ENCODE measurements at places on chromosomes 4 and X.
A peak's percentile ranks its signal among the peaks of the same experiment; 100 is the strongest.

GRCh38 chr4:4320528-4320927, 30.5 kb downstream of the ZBTB49 start:
- DNase-seq: no peak

- no peak for DNase-seq
These were observed 243.9 kb upstream of the GYPA start for GRCh38 chr4:144384408-144384807.

GRCh38 chrX:66163849-66164411, at the start of gene HEPH:
Gene HEPH (plus strand): TSS chrX:66164247. CDS start chrX:66170571, 6,324 bp downstream.
- no peak for DNase-seq

DNA sequence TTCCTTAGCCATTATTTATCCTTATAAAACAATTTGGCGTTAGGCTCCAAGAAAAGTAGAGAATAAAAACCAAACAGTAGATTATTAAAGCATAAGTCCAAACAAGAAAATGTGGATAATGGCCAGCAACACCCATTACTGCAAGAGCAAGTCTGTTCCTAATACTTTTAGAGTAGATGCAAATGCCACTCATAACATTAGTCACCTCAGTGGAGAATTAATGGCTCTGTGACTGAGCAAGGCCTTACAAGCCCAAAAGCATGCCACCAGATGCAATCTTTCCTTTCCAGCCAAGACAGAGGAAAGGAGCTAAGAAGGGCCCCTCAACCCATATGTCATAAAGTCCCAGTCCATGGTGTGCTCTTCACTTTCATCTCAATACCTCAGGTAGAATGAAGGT, 373.8 kb downstream of the OPHN1 start:
- no peak for DNase-seq

- DNase-seq: peak; percentile 1
These were observed 73.2 kb downstream of the ENOX2 start for GRCh38 chrX:130829526-130830515.

DNA sequence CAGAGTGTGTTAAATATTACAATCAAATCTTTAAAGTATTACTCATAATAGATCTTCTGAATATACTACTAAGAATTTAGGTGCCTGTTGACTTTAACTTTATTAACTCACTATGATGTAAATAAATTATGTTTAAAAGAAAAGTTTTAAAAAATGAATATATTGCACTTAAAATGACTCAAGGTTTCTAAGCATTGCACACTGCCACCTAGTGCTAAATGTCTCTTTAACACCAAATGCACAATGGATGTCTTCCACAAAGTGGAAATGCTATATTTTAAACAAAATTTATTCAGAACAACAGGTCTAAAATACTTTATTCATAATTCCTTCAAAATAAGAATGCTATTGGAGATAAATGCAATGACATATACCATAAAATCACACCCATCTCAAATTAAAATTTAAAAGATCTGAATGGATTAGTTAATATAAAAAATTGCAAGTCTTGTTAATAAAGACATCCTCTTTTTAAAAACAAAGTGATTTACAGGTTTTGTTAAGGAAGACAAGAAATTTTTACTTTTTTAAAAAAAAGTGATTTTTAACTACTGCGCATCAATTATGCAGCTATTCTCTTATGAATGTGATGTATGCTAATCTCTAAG, 5.5 kb downstream of the INPP4B start:
- peak; percentile 14 for DNase-seq

DNA sequence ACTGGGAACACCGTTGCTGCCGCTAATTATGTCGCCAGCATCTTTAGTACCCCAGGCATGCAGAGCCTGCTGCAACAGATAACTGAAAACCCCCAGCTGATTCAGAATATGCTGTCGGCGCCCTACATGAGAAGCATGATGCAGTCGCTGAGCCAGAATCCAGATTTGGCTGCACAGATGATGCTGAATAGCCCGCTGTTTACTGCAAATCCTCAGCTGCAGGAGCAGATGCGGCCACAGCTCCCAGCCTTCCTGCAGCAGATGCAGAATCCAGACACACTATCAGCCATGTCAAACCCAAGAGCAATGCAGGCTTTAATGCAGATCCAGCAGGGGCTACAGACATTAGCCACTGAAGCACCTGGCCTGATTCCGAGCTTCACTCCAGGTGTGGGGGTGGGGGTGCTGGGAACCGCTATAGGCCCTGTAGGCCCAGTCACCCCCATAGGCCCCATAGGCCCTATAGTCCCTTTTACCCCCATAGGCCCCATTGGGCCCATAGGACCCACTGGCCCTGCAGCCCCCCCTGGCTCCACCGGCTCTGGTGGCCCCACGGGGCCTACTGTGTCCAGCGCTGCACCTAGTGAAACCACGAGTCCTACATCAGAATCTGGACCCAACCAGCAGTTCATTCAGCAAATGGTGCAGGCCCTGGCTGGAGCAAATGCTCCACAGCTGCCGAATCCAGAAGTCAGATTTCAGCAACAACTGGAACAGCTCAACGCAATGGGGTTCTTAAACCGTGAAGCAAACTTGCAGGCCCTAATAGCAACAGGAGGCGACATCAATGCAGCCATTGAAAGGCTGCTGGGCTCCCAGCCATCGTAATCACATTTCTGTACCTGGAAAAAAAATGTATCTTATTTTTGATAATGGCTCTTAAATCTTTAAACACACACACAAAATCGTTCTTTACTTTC, 1.8 kb downstream of the UBQLN2 start:
- DNase-seq: no peak

GRCh38 chr4:144683516-144683915, 37.6 kb downstream of the HHIP start:
- no peak for DNase-seq

DNA sequence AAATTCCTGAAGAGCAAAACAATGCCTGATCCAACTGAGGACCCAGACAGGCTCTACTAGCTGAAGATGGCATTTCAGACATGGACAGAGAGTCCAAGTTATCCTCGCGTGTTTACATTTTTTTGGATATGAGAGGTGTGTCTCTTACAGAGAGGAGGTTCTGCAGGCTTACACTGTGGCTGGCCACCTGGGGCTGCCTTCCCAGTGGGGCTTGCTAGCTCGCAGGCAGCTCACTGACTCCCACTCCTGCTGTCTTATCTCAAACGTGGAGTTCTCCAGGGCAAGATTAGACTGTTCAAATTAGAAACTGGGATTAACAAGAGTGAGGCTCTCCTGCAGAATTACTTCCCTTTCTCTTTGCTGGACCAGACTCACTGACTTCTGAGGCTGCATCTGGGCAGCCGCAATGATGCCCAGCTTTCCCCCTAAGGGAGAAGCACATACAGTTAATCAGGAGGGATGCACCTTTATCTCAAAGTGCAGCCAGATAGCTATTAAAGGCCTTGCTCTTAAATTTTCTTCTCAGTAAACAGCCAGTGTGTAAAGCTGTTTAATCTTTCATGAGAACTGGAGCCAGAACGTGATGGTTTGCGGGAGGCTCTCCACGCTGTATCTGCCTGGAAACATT, 123.0 kb downstream of the ENPP6 start:
- DNase-seq: no peak

DNA sequence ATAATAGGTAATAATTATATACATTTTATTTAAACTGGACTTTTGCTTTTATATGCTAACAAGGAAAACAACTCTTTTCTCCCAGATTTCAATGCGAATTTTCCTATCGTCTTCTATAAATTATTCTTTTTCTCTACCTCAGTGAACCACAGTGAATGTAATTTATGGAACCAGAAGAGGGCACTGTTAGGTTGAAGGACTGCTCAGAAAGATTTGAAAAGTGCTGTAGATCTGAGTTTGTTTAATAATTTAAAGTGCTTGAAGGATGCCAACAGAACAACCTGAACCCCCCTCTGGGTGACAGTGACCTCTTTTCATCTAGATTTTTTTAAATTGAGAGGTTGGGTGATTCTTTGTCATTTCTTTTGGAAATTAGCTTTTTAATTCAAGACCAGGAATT, 54.9 kb downstream of the PHOX2B start:
- peak; percentile 38 for DNase-seq

DNA sequence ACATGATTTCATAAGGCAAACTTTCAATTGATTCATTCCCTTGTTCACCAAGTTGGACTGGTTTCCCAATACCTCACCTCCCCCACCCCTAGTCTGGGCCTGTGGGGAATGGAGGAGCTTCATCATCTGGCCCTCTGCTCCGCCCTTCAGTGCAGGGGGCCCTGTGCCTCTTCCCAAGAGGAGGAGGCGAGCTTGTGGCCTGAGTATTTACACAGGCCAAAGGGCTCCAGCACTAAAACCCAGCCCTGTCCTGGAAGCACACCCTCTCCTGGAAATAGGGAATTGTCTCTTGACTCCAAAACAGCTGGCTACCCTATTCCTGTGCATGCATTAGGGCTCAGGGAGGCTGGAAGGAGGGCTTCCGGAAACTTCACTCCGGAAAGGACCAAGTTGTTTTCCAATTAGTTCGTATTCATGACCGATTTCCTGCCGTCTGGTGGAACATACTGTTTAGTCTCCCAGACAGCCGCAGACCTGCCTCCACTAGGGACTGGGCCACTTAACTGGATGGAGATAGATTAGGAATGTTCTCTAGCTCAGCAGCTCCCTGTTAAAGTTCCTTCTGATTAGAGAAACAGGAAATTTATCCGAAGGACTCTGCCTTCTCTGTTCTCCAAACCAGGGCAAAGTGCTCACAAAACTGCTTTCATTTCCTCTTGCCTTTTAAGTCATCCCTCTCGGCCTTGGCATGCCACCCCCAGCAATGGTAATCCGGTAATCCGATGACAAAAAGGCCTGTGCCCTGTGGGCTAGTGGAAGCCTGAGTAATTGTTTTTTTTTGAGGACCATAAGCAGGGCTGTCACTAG, 5.8 kb downstream of the SRPX2 start:
- no peak for DNase-seq

- peak; percentile 83 for DNase-seq
These were observed 15.8 kb downstream of the BCAP31 start for GRCh38 chrX:153708415-153708814.

- DNase-seq: no peak
These were observed 47.5 kb upstream of the BCOR start for GRCh38 chrX:40145001-40145922.

- DNase-seq: no peak
These were observed 38.9 kb downstream of the RUFY3 start for GRCh38 chr4:70760662-70761061.

DNA sequence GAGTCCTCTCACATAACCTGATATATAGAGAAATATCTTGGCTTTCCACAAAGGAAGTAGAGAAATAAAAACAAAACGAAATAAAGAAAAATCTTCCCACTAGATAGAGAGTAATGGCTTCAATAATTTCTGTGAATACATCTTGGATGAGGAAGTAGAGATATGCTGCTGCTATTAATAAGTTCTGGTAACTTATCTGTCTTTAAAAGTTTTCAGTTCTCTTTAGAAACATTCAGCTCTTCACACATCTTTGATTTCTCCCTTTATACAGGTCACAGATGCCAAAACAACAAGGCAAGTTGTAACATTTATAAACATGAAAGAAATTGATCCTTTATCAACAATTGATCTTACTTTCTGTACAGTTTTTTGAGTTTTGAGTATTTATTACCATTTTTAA, 615.8 kb downstream of the TRAM1L1 start:
- no peak for DNase-seq

DNA sequence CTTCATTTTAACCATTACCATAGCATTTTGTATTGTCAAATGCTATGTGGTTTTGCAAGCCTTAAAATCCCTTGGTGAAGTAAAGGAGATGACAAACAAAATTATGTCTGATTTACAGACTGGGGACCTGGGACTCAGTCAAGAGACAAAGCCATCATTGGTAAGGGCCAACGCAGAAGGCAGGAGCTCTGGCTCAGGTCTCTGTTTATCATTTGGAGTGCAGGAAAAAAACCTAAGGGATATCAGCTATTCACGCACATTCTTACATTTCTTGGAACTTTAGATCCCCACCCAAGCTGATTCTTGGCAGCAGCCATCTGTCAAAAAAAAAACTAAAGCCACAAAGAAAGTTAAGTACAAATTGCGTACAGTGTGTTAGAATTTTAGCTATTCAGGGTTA, 731.9 kb downstream of the STPG2 start:
- no peak for DNase-seq

GRCh38 chr4:74583757-74584156, 138.8 kb downstream of the AREG start:
- no peak for DNase-seq

DNA sequence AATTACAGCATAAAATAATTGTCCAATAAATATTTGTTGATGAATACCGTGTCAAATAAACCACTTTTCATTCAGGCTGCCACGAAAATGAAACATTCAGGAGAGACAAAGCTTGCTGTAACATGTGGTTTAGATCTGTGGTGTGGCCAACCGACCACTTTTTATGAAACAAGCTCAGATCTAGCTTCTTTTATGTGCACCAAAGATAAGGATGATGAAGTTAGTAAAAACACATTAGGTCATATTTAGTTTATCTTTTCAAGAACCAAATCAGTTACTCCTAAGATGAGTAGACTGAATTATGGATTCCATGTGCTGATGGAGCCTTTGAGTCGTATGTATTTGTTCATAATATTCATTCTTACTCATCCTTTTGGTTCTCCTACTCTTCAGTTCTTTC, 35.8 kb downstream of the STOX2 start:
- DNase-seq: no peak

GRCh38 chrX:132022198-132022966, 720 bp upstream of the STK26 start:
- DNase-seq: peak; percentile 42

GRCh38 chr4:136012220-136012619, 1520.1 kb downstream of the PCDH18 start:
- DNase-seq: no peak

DNA sequence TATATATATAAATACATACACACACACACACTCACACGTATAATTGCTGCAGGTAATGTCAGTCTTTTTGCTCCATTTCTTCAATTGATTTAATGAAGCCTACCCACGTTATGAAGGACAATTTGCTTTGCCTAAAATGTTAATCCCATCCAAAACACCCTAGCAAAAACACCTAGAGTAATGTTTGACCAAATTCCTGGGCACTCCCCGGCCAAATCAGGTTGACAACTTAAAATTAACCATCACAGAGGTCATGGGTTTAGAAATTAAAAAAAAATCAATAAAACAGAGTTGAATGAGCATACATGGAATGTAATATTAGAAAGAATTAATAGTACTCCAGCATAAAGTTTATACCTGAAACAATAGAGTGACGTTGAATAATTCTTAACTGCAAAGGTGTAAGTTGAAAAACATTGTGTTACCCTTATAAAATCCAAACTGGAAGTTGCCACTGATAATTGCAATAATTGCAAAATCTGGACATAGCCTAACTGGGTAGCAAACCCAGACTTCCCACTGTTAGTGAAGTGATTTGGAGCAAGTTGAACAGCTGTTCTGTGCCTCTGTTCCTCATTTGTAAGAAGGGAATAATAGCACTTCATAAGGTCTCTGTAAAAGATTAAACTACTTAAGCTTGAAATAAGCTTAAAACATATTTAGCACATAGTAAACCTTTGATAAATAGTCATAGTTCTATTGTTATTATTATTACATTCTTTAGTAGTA, 2120.5 kb downstream of the PCDH7 start:
- no peak for DNase-seq

- DNase-seq: no peak
These were observed 167.5 kb downstream of the DCTD start for GRCh38 chr4:182749667-182750167.

- no peak for DNase-seq
These were observed 589.7 kb downstream of the SPRY1 start for GRCh38 chr4:123986268-123986798.

- peak; percentile 61 for DNase-seq
These were observed 182.7 kb upstream of the PCDH7 start for GRCh38 chr4:30537456-30537855.

GRCh38 chrX:5916945-5917344, 311.7 kb downstream of the NLGN4X start:
- DNase-seq: no peak

All from SW480 (cell line).